Caudate nucleus (tissue), 63 donors: ENCODE measurements at places on chromosomes 3 and 15.

GRCh38 chr3:81732642-81733041 is 28.8 kb downstream of the GBE1 start:
- no peak for DNase-seq

DNA sequence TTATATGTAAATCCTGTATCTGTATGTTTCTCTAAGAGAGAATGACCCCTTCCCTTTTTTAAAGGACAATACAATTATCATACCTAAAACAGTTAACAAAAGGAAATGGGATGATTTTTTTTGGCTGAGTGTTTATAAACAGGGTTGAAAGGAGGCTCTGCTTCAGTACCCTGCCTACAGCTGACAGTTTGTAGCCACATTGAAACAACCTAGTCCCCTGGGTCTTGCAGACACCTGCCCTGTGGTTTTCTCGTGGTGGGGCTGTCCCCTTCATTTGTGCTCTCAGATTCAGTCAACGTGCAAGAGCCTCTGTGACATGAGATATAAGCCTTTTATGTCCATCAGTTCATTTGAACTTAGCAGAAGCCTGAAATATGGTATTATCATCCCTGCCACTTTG is 2.3 kb upstream of the HMCES start:
- no peak for DNase-seq

GRCh38 chr3:16668776-16669545 is 63.7 kb upstream of the DAZL start:
- DNase-seq = no peak

DNA sequence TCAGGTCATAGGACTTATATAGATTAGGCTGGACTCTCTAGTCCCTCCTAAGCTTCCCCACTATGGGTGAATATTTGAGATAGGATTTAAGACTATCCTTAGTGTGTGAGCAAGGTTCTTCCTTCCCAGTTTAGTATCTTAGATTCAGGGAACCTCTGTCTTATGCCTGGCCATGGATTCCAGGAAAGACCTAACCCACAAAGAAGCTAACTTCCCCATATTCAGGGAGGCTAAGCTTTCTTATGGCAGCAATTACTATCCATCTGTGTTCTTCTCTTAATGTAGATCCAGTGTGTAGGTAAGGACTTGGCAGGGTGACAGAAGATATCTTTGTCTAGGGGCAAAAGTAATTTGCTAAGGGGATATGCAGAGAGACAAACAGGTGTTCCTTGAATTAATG is 25.5 kb upstream of the PIK3R4 start:
- DNase-seq = no peak

DNA sequence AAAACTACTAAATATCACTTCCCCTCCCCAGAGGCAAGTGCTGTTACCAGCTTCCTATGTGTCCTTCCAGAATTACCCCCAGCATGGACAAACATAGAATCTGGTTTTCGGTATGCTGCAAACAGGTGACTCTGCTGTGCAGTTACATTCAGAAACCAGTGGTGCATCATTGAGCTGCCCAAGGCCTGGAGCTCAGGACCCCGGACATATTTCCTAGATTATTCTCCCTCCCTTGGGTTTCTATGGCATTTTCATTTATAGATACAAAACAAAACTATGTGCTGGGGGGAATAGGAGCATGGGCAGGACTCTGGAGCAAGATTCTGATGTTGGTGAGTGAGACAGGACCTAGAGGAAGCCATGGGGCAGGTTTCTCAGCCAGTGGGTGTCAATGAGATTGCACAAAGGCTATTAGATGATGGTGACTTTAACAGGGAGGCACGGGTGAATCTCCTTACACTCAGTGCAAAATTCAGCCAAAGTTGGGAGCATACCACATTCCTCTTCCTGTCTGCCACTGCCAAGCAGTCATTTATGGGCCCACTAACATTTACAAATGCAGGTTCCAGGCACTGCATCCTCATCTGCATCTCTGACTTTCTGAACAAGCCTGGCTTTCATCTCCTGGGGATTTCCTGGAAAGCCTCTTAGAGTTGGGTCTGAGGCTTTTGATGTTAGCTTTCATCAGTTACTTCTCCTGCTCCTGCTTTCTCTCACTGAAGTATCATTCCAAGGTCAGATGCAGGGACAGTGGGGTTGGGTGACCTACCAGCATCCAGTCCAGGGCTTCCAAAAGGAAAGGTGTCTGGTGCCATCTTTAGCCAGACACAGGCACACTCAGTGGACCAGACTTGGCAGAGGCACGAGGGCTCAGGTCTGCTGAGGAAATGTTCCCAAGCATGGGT is 44.5 kb downstream of the CMTM7 start:
- DNase-seq = no peak
